ENCODE measurements at places on chromosomes 4 and X.

GRCh38 chr4:52368895-52369294 lies 290.2 kb downstream of the USP46 start:
- DNase-seq, result no peak

DNA sequence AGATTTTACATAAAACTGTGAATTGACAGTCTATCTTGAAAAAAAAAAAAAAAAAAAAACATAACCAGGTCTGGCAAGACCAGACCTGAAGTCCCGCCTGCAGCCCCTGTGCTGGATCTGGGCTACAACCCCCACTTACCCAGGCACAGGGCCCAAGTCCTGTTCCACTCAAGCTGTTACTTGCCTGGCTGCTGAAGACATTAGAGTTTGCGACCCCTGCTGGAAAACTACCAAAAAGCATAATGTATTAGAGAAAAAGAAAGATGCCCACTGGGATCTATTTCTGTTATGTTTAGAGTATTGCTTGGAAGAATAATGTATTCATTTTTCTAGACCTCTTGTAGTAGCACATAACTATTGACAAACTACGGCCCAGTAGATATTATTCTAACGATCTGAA lies 4.7 kb downstream of the HS3ST1 start:
- peak; percentile 10 for DNase-seq

DNA sequence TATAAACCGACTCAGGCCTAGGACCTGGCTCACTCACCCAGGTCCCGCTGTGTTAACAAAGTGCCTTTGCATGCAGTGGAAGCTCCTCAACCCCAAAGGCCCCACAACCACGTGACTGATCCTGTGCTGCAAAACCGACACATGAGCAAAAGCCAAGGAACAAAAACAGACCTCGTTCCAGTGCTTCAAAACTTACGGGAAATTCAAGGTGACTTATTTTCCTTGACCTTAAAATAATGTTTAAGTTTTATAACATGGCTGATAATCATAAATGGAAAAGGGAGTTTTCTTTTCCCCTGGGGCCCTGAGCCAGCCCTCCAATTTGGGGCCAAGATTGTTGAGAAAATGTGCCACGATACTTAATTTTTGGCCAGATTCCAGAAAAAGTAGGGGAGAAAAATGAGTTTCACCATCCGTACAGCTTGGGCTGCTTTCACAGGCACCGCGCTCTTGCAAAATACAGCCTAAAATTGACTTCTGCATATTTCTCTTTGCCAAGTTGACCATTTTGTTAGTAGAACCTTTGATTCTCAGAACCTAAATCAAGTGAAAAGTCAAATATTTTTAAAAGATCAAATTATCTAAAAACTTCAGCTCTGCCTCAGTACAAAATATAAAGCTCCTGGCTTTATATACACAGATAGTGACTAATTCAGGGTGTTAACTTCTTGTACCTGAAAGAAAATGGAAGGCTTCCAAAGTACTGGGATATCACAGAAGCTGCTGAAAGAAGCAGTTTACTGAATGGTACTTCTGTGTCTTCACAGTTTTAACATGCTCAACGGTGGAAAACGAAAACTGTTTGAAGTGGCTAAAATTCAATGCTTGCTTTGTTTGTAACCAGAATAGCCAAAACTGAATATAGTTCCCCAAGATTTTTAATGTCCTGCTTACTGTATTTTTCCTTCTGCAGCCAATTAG lies 93.8 kb downstream of the APBB2 start:
- no peak for DNase-seq

DNA sequence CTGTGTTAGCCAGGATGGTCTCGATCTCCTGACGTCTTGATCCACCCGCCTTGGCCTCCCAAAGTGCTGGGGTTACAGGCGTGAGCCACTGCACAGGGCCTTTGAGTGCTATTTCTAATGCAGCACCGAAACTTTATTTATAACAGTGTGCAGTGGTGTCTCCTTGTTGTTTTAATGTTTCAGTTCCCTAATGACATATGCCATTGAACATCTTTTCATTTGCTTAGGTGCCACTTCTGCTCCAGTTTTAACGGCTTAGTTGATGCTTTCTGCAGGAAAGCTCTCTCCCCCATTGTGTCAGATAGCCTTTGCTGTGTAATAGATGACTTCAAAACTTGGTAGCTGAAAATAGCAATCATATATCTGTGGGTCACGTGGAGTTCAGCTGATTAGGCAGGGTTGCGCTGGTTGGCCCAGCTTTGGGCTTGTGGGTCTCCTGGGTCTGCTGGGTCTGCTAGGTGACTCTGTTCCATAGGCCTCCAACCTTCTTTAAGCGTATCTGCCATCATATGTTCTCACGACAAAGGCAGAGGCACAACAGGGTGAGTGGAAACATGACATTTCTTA lies 76.4 kb upstream of the SHISA3 start:
- DNase-seq, result no peak

- no peak for DNase-seq
Observed at GRCh38 chrX:136221851-136222513, 29.2 kb downstream of the MAP7D3 start.

DNA sequence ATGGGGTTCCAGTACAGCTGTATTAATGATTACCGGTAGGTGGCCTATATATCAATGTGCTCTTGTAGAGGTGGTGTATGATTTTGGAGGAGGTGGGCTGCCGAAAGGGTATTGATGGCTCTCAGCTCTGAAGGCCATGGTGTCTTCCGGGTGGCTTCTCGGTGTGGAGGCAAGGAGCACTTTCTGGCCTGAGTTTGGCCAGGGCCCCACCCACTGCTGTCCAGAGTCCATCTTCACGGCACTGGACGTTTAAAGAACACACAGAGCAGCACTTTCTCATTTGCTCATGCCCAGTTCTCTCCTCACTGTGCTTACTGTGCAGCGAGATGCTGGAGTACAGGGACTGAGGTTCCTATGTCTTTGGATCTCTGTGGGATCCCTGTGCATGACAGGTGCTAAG lies 16.1 kb downstream of the BST1 start:
- DNase-seq, result no peak

GRCh38 chr4:184548316-184548647 lies 73.9 kb upstream of the IRF2 start:
- DNase-seq, result no peak

- DNase-seq, result no peak
Observed at GRCh38 chr4:185721190-185722028, 90.6 kb downstream of the SORBS2 start.

- no peak for DNase-seq
Observed at GRCh38 chrX:52977953-52978352, 19.6 kb upstream of the FAM156A start.

DNA sequence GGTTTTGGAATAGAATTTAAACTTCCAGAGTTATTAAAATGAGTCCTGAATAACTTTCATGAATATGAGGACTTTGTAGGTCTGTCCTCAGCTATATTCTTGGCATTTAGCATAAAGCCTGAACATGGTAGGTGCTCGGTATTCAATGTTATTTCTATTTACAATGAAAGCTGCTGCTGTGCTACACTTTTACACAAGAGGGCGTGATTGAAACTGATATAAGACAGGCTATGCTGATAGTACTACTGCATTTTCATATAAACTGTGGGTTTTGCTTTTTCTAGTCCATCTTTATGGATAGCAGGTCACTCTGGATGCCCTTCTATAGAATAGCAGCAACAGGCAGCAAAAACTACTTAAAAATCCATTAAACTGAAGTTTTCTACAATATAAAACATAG lies 12.3 kb upstream of the GNPDA2 start:
- no peak for DNase-seq

DNA sequence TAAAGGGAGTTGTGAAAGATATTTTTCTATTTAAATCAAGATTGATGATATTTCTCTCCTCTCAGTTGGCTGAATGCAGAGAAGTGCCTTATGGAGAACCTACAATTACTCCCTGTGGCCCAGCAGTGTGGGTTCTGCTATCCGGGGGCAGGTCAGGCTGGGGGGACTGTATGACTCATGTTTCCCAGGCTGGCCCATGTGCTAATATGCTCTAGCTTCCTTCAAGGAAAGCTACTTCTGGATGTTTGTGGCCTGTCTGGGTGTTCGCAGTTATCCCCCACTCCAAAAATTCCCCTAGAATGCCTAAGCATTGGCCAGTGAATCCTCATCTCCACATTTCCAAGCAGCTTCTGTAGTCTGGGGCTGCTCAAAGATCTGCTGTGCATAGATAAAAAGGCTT lies 58.9 kb upstream of the SPP1 start:
- DNase-seq, result no peak

DNA sequence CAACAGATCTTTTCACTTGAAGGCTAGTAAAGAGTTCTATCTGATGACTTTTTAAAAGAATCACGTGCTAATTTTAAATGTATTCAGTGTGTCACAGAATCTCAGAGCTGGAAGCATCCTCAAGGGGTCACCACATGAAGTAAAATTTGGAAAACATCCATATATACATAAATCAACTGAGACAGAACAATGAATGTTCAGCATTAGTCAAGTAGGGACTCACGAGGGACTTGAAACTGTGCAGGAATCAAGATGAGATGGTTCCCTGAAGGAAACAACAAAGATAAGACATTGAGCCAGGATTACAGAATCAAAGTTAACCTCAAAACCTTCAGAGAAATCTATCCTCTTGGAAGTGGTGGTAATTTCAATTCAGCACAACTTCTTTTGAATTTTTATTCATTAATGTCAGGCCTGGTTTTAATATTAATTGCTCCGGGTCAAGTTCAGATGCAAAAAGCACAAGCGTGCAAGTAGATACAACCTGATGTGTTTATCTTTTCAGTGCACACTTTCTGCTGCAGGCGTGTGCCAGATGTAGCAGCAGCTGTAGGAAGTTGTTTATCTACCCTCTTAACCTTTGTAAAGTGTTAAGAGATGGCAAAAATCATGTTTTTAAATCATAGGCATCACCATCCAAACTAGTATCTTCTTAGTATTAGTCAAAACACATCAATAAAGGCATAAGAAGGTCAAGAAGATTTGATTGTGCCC lies 87.7 kb upstream of the SRD5A3 start:
- no peak for DNase-seq

DNA sequence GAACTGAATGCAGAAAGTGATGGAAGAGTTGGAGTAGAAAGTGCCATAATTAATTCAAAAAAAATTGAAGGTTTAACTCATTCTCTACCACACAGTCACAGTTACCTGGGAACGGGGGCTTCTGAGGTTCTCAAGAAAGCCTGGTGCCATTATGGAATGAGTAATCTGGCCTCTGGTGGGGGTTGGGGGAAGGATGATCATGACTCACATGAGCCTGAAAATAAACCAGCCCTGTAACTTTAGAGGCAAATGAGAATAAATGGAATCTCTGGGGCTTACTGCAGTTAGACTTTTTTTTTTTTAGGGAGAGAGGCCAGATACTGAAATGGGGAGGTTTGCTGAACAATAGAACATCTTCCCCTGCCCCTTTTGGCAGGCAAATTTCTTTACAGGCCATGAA lies 55.3 kb downstream of the SOD3 start:
- DNase-seq, result no peak

DNA sequence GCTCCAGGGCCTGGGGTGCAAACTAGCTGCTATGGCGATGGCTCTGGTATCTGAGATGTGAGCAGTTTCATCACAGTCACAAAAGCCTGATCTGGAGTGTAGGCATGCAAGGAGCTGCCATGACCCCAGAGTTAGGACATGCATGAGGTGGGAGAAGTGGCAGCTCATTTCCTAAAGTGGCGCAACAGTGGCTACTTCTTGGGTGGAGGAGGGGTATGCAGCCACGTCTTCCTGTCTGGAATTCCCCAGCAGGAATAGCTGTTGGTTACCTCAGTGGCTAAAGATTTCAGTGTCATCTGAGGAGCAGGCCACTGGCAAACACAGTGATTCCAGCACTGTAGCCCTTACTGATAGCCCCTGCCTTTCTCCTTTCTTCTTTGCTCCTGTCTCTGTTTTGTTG lies 1382.5 kb downstream of the C4orf33 start:
- DNase-seq, result no peak

GRCh38 chr4:45453258-45453853 lies 670.5 kb downstream of the GABRG1 start:
- DNase-seq, result no peak

- DNase-seq, result no peak
Observed at GRCh38 chr4:23163647-23164436, 471.1 kb downstream of the GBA3 start.

GRCh38 chr4:93334003-93334402 lies 494.6 kb upstream of the ATOH1 start:
- DNase-seq, result no peak

DNA sequence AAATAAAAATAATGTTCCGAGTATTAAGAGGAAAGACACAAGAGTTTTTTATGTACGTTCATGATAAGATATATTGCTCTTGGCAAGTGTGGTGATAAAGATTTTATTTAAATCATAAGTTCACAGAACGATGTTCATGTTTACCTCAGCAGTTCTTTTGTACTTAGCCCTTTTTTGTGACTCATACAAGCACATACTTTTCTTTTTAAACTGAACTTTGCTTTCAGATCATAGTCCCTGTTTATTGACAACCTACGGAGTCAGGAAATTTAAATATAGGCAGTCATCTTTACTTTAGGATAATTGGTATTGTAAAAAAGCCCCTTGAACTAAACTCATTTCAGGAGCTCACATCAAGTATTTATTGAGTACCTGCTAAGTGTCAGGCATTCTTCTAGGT lies 1.3 kb upstream of the CTSO start:
- no peak for DNase-seq

DNA sequence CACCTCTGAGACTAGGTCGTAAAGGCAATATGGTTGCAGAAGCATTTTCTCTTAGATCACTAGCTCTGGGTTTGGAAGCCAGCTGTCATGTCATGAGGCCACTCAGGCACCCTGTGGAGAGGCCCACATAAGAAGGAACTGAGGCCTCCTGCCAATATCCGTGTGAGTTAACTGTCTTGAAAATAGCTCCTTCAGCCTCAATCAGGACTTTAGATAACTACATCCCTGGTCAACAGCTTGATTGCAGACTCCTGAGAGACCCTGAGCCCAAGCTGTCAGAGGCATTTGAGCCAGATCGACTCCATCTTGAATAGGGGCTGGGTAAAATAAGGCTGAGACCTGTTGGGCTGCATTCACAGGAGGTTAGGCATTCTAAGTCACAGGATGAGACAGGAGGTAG lies 15.1 kb upstream of the REPS2 start:
- no peak for DNase-seq

GRCh38 chrX:136765821-136766356 lies 14.8 kb downstream of the ARHGEF6 start:
- DNase-seq, result no peak

DNA sequence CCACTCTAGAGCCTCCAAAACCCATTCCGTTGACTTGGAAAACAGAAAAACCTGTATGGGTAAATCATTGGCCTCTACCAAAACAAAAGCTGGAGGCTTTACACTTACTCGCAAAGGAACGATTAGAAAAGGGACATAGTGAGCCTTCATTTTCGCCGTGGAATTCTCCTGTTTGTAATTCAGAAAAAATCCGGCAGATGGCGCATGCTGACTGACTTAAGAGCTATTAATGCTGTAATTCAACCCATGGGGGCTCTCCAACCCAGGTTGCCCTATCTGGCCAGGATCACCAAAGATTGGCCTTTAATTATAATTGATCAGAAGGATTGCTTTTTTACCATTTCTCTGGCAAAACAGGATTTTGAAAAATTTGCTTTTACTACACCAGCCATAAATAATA lies 60.8 kb downstream of the ZNF732 start:
- peak; percentile 34 for DNase-seq

All from effector CD4-positive, alpha-beta T cell (primary cell).